ENCODE measurements at places on chromosomes 5 and 9.

DNA sequence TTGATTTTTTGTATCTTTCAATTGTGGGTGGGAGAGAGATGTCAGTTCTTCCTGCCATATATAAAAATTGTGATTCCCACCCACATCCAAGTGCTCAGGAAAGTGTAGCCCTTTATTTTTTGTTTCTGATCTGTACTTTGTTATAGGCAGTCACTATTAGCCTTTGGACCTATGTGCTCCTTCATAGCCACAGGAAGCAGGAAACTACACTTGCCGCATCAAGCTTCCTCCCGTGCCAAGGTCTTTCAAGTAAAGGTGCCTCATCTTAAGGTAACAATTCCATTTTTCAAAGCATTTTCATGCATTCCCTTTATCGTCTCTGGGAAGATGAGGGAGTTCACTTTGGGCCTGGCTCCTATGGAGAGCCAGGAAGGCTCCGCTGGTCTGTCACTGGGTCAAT, 339.0 kb downstream of the DIRAS2 start:
- DNase-seq = no peak

DNA sequence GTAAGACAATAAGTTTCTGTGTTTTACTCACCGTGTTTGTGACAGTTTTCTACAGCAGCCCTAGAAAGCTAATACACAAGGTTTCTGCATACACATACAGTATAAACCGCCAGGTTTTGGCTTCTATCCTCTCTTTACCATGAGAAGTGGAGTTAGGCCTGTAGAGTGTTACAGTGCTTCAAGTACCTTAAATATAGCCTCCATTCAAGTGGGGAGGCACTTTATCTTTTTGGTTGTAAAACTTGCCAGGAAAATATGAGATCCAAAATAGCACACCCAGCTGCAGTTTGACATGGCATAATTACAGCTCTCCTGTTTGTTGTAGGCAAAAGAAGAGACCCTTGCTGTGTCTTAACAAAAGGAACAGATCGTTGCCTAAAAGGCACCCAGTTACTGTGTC, 90.3 kb upstream of the PTPN3 start:
- no peak for DNase-seq

DNA sequence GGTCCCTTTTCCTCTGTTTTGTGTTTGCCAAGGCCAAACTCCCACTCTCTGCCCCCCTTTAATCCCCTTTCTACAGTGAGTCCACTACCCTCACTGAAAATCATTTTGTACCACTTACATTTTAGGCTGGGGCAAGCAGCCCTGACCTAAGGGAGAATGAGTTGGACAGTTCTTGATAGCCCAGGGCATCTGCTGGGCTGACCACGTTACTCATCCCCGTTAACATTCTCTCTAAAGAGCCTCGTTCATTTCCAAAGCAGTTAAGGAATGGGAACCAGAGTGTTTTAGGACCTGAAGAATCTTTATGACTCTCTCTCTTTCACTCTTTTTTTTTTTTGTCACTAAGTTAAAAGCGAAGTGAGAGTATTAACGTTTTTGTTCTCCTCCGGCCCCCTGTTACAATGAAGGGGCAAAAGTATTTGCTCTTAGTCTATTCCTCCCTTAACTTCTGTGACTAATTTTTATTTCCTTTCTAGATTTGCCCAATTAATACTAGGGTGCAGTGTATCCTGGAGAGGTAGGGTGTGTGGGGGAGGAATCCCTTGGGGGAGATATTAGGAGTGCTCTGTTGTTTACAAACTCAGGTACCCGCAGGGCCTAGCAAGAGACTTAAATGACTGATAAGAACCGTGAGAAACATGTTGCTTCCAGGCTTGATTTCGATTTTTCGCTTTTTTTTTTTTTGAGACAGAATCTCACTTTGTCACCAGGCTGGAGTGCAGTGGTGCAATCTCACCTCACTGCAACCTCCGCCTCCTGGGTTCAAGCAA, 14.7 kb downstream of the GM2A start:
- no peak for DNase-seq

DNA sequence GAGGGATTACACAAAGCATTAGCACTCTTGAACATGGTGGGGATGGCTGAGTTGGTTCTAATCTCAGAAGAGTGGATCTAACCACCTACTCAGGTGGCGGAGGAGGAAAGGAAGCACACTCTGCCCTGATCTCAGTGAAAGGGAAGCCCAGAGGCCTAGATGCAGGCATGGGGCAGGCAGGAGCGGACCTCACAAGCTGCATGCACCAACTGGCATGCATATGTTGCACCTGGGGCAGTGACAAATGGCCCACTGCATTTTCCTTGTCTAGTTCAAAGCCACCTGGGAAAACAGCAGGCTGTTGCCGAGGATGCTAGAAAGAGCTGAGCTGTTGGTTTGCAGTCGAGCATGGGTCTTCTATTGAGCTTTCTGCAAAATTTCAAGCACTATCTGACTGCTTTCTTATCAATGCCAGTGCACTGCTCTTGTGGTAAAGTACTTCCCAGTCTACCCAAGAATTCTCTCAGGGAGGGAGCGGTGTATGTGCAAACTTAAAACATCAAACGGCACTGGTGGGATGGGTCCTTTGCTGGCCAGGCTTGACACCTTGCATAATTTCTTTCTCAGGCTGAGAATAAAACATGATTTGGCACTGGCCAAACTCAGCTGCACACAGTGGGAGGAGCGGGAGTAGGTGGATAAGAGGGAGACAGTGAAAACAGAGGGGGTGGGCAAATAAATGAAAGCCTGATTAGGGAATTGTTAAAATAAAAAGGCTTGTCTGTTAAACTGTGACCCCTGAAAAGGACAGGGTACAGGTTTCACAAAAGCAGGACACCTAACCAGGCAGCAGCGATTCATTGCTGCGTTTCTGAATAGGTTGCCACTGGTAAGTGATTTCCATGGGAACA, 108.9 kb downstream of the MARCHF3 start:
- DNase-seq = no peak

GRCh38 chr9:5178126-5178805, 7.2 kb downstream of the INSL6 start:
- no peak for DNase-seq

DNA sequence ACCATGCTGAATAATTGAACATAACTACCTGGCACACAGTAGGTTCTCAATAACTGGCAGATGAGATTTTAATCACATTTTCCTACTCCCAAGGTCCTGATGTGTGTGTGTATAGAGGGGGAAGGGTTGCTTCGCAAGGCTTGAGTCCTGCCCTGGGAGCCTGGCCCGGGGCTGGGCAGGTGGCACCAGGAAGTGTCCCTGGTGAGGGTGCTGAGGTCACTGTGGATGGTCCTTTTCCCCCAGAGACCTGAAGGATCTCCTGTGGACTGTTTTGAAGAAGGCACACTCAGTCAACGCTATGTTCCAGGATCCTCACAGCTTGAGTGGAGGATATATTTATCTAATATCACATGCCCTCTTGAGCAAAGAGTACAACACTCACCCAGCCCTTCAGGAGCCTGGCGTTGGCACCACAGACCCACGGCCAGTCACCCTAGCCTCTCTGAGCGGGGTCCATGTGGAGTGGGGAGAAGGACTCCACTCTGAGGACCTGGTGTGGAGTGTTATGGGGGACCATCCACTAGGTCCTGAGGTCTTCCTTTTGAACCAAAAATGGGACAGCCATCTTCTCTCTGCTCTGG, 177.8 kb downstream of the GABBR2 start:
- DNase-seq = no peak

DNA sequence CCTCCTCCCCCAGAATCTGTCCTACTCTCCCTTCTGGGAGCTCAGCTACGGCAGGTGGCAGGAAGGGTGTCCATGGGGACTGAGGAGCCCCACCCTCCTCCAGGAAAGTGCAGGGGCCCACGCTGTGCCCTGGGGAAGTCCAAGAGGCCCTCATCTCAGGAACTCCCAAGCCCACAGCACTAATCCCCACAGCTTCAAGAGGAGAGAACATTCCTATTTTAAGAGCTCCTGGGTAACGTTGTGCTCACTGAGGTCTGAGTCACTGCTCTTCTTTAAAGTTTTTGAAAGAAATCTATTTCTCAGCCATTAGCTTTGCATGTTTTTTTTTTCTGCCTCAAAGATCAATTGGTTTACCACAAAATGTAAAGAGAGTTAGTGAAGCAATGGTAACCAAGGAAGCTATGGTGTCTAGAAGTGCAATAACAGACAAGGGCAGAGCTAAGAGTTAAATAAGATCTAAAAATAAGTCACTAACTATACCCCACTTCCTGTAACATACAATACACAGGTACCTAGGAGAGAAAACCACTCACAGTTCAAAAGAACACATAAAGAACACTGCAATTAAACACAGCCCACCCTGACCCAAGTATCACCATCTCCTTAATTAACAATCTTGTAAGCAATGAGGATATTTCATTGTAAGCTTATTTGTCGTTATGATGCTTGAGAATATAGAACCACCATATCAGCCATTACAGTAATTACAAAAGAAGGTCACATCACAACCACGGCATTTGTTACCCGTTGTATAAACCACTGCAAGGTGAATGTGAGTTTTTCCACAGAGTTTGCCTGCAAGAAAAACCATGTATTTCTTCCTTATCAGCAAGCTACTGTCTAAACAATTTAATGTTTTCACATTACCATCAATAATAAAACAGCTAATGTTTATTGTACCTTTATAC, 382.3 kb upstream of the SLC30A5 start:
- peak; percentile 13 for DNase-seq

DNA sequence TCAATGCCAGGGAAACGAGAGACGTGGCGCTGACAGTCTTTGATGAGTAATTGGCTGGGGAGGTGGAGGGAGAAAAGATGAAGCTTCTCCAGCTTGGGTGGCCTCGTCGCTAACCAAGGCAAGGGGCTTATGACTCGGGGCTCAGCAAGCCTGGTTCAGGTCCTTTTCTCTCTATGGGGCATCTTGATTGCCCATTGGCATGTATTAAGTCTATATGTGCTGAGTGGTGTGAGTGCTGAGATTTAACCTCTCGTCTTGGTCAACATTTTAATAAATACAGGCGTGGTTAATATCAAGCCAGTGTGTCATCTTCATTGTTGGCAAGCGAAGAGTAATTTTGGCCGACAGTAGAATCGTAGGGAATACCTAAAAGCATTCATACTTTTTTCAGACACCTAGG, 85.9 kb downstream of the RAI14 start:
- DNase-seq = no peak

GRCh38 chr5:137995077-137995748, 37.7 kb downstream of the FAM13B start:
- DNase-seq = no peak

DNA sequence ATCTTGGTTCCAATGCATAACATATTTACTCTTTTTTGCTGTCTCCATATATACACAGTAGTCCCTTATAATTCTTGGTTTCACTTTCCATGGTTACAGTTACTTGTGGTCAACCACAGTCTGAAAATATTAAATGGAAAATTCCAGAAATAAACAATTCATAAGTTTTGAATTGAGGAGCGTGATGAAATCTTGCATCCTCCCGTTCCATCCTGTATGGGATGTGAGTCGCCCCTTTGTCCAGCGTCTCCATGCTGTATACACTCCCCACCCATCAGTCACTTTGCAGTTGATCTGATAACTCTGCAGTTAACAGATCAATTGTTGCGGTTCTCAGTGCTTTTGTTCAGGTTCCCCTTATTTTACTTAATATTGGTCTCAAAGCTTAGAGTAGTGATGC, 11.5 kb upstream of the FAF2 start:
- DNase-seq = no peak

DNA sequence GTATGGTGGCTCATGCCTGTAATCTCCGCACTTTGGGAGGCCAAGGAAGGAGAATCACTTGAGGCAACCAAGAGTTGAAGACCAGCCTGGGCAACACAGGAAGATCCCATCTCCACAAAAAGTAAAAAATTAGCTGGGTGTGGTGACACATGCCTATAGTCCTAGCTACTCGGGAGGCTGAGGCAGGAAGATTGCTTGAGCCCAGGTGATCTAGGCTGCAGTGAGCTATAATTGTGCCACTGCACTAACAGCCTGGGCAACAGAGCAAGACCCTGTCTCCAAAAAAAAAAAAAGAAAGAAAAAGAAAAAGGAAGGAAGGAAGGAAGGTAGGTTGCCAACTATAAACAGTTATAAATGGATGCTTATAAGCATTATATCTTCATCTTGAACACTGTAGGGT, 51.0 kb downstream of the RFX3 start:
- DNase-seq = no peak

- DNase-seq = no peak
These were observed 18.6 kb upstream of the TARS1 start for GRCh38 chr5:33422191-33422590.

GRCh38 chr5:34550247-34550646, 105.9 kb upstream of the RAI14 start:
- no peak for DNase-seq

- no peak for DNase-seq
These were observed 180.2 kb downstream of the DENND1A start for GRCh38 chr9:123749580-123750202.

DNA sequence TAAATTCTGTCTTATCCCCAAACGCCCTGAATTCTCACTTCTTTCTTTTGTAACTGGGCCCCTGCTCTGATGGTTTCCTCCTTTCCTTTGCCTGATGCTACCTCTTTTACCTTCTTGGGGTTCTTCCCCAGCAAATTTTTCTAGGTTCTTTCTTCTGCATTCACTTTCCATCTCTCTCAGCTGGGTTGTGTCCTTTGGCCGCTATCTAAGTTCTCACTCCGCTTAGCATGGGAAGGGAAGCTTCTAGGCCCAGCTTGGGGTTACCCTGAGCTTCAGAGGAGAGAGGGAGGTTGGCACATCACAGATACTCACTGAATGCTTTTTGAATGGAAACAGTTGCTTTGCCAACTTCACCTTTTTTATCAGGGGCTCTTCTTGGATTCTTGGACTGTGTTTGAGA, 17.0 kb downstream of the PALM2AKAP2 start:
- no peak for DNase-seq

DNA sequence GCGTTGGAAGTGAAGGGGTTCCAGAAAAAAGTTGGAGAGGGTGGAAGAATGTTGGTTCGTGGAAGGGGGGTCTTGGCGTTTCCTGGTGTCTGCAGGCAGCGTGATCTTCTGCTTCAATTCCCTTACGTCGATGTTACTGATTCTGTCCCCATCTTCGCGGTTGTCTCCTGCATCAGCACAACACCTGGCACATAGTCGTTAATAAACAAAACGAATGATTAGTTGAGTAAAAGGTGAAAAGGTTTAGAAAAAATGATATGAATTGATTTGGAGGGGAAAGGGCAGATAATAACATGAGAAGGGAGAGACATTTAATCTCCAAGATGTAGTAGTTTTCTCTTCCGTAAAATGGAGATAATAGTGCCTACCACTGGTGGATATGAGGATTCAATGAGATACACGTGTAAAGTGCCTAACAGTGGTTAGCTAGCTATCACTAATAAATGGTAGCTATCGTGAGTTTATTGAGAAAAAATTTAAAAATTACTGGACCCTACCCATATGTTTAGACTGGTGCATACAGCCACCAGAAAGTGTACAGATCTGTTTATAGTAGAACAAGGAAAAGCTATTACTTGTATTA, 556 bp downstream of the MTREX start:
- peak; percentile 22 for DNase-seq

DNA sequence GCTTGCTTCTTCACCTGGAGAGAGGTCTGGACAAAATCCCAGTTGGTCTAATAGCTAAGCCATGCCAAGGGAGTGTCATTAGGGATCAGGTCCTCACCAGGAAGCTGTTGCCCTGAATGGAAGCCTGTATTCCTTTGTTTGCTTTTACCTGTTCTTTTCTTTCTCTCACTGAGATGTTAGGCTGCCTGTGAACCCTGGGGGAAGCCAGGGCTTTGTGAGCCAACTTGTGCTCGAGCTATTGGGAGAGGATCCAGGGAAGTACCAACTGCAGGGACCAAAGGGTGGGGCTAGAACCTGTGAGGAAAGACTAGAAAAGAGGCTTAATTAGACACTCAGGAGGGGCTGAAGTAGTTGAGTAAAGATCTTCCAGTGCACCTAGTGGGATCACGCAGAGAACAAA, 451.2 kb upstream of the TLE4 start:
- no peak for DNase-seq

Measured in upper lobe of left lung (tissue), 6 donors.